Right lobe of liver (tissue), 6 donors: ENCODE measurements at places on chromosomes 13 and 19. TPM values are rescaled to one million over a fixed set of nuclear protein-coding genes. Genes with fewer than 3 reads are reported as not detected.

DNA sequence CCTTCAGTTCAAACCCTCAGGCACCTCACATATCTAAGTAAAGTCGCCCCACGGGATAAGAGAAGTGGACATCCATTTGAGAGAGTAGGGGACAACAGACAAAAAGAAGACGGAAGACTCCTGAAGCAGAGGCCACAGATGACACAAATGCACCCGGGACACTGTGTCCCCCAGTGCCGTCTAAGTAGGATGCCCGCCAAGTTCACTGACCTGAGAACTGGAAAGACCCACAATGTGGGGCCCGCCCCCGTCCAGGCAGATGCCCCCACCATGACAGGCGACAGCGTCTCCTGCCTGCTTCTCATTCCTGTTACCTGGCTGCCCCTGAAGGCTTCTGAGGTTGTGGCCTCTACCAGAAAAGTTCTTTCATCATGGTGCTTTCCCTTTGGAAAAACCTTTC lies 16.9 kb downstream of the ANKRD27 start:
- H3K4me1 ChIP-seq = no peaks in the 10 kb centered on the region
- no peak for DNase-seq
- no peaks in the 10 kb centered on the region for H3K27me3 ChIP-seq
- H3K27ac ChIP-seq = no peak overlapping the region

Gene SLC6A16
- total RNA-seq = 3.5 TPM

- H3K4me3 ChIP-seq = no peak overlapping the region
- H3K27ac ChIP-seq = no peak overlapping the region
- H3K4me1 ChIP-seq = no peaks in the 10 kb centered on the region
- H3K36me3 ChIP-seq = no peaks in the 10 kb centered on the region
- DNase-seq = no peak
- no peaks in the 10 kb centered on the region for H3K27me3 ChIP-seq
These were observed 38.0 kb downstream of the ITGBL1 start for GRCh38 chr13:101490406-101491015.

Gene DOCK9
- 16.5 TPM for total RNA-seq

DNA sequence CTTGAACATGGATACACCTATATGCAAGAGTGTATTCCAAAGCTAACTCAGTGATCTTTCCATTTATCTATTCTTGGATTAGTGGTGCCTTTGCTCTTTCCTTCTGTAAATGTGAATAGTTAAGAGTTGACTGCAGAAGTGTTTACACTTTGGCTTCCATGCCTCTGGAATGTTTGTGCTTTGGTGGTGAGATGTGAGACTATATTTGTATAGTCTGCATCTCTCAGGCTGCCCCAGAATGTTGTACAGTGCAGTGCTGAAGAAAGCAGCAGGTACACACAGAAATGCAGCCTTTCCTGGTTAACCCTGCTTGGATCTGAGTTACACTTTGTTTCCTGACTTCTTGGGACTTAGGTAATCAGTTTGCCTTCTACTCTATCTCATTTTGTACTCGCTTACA lies 90.2 kb downstream of the DNAJC15 start:
- no peaks in the 10 kb centered on the region for H3K36me3 ChIP-seq
- no peak overlapping the region for H3K4me3 ChIP-seq
- H3K27ac ChIP-seq = no peak overlapping the region
- DNase-seq = no peak
- H3K4me1 ChIP-seq = no peaks in the 10 kb centered on the region

- H3K27ac ChIP-seq = no peak overlapping the region
- H3K4me1 ChIP-seq = no peaks in the 10 kb centered on the region
These were observed 6.3 kb upstream of the RXFP2 start for GRCh38 chr13:31733066-31733465.

Gene ZNF729
- total RNA-seq = not detected

GRCh38 chr19:15426485-15427349 lies 7.9 kb upstream of the AKAP8L start:
- peaks cover 35% of the 10 kb centered on the region for H3K4me1 ChIP-seq
- H3K27me3 ChIP-seq = no peaks in the 10 kb centered on the region
- H3K27ac ChIP-seq = no peak overlapping the region
- H3K4me3 ChIP-seq = no peak overlapping the region
- DNase-seq = peak; percentile 68

DNA sequence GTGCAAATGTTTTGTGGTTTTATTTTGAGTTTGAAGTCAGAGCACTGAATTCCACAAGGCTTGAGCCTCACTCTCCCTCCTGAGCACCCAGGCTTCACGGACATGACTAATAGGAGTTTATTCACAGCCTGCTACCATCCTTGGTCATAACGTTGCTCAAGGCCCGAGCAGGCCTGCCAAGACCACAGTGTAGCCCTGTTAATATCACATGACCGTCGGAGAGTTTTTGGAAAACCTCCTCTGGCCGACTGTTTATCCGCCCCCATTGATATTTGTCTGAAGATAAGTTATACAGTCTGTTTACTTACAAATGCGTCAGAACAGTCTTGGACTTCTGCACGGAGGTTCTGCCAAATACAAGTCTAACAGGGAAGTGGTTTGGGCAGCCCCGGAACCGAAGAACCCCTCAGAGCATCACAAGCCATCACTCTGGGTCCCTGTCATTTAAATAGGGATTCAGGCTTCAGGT lies 89.9 kb downstream of the COL4A2 start:
- no peak overlapping the region for H3K4me3 ChIP-seq
- no peak for DNase-seq
- H3K27ac ChIP-seq = peak overlapping the region; percentile 33
- no peaks in the 10 kb centered on the region for H3K4me1 ChIP-seq

DNA sequence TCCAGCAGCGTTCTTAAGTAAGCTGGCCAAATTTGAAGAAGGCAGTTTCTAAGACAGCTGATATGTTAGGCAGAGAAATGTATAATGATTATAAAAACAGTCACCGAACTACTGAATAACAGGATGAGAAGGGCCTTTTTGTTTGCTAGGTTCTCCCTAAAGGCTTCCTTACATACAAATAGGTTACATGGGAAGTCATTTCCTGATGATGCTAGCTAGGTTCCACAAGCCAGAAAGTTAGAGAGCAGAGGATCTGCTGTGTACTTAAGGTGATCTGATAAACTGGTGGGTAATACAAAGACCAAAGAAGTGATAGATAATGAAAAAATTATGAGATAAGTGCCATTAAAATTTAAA lies 139.7 kb downstream of the VWA8 start:
- H3K27ac ChIP-seq = no peak overlapping the region
- no peak for DNase-seq
- peaks cover 3% of the 10 kb centered on the region for H3K36me3 ChIP-seq
- H3K4me3 ChIP-seq = no peak overlapping the region
- no peaks in the 10 kb centered on the region for H3K27me3 ChIP-seq

Gene GFY
- total RNA-seq = not detected

Gene ACTMAP
- total RNA-seq = 4.3 TPM

Gene FLT1
- 10.6 TPM for total RNA-seq

DNA sequence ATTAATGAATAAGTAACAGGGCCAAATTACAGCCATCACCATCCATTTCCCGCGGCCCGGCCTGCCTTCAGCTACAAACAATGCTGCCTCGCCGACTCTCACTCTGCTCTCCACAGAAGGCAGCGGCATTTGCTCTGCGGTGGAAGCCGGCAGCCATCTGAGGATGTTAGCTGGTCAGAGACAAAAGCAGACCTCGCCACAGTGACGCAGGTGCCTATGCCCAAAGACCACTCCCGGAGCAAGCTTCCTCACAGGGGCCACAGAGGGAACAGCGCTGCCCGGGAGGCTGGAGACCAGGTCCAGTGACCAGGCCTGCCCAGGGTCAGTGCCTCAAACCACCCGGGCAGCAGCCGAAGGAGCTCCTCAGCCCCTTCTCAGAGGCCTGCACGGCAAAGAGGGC lies 16.4 kb downstream of the PEPD start:
- H3K36me3 ChIP-seq = peaks cover 10% of the 10 kb centered on the region
- H3K27ac ChIP-seq = no peak overlapping the region
- DNase-seq = no peak
- H3K4me3 ChIP-seq = no peak overlapping the region
- H3K27me3 ChIP-seq = no peaks in the 10 kb centered on the region

GRCh38 chr13:91017031-91017668 lies 330.3 kb upstream of the MIR17HG start:
- H3K4me3 ChIP-seq = no peak overlapping the region
- H3K36me3 ChIP-seq = no peaks in the 10 kb centered on the region
- H3K27ac ChIP-seq = no peak overlapping the region
- H3K4me1 ChIP-seq = no peaks in the 10 kb centered on the region
- no peaks in the 10 kb centered on the region for H3K27me3 ChIP-seq
- peak; percentile 19 for DNase-seq

DNA sequence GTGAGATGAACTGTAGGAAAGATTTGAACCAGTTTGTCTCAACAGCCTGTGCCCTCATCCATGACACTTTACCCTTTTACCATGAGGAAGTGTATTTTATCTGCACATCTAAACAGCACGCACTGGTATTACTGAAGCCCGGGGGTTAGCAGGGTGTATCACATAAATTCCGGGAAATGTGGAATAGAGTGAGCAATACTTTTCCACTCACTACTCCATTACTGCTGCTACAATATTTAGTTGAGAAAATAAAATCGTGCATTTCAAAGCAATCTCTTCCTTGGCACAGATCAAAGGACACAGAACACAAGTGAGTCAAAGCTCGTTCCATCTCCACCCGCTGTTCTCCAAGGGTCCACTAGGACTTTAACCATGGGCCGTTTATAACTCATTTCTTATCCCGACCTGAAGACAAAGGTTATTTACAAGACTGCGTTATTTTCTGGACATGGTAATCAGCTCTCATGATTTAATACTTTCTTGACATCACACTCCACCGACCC lies 35.2 kb downstream of the STK24 start:
- H3K36me3 ChIP-seq = no peaks in the 10 kb centered on the region
- H3K4me3 ChIP-seq = no peak overlapping the region
- no peak overlapping the region for H3K27ac ChIP-seq
- H3K27me3 ChIP-seq = no peaks in the 10 kb centered on the region

GRCh38 chr13:77698201-77699058 lies 943 bp downstream of the SLAIN1 start:
- no peaks in the 10 kb centered on the region for H3K27me3 ChIP-seq
- DNase-seq = peak; percentile 58
- no peaks in the 10 kb centered on the region for H3K36me3 ChIP-seq
- H3K4me3 ChIP-seq = peak overlapping the region; percentile 74
- H3K27ac ChIP-seq = peak overlapping the region; percentile 30
- peaks cover 11% of the 10 kb centered on the region for H3K4me1 ChIP-seq

DNA sequence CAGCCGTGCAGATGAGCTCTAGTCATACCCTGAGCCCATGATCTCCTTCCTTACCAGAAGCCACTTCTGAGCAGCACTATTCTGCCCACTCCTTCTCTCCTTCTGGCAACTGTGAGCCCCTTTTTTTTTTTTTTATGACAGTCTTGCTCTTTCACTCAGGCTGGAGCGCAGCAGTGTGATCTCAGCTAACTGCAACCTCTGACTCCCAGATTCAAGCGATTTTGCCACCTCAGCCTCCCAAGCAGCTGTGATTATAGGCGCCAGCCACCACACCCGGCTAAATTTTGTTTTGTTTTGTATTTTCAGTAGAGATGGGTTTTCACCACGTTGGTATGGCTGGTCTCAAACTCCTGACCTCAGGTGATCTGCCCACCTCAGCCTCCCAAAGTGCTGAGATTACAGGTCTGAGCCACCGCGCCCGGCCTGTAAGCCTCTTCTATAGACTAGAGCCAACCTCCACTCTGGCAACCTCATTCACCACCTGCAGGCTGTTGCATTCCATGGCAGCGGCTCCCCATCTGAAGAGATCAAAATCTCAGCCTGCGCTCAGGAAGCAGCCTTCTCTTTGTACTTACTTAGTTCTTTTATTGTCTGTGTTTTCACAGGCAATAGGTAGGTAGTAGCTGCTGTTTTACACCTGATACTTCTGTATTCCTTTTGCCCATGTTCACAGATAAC lies 34.8 kb upstream of the NDFIP2 start:
- H3K4me1 ChIP-seq = no peaks in the 10 kb centered on the region
- H3K27me3 ChIP-seq = no peaks in the 10 kb centered on the region
- H3K36me3 ChIP-seq = no peaks in the 10 kb centered on the region

Gene TNFRSF19
- 0.06 TPM for total RNA-seq

DNA sequence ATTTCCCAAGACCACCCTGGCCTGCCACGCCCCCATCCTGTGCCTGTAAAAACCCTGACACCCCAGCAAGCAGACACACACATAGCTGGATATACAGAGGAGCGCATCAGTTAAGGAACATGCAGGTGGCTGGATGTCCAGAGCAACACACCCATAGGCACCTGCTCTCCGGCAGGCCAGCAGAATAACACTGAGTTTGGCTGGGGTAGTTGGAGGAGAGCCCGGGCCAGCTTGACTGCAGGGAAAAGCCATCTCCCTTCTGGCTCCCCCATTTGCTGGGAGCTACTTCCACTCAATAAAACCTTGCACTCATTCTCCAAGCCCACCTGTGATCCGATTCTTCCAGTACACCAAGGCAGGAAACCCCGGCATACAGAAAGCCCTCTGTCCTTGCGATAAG lies 8.9 kb downstream of the RASL11A start:
- no peak for DNase-seq
- H3K27ac ChIP-seq = no peak overlapping the region
- no peaks in the 10 kb centered on the region for H3K36me3 ChIP-seq

GRCh38 chr19:7534531-7535046 lies 928 bp upstream of the PNPLA6 start:
- peak overlapping the region; percentile 90 for H3K27ac ChIP-seq
- no peaks in the 10 kb centered on the region for H3K27me3 ChIP-seq
- H3K36me3 ChIP-seq = peaks cover 2% of the 10 kb centered on the region
- H3K4me1 ChIP-seq = no peaks in the 10 kb centered on the region
- DNase-seq = peak; percentile 59

- no peaks in the 10 kb centered on the region for H3K36me3 ChIP-seq
- DNase-seq = no peak
- no peaks in the 10 kb centered on the region for H3K27me3 ChIP-seq
- H3K4me3 ChIP-seq = no peak overlapping the region
These were observed 391.2 kb downstream of the KLF12 start for GRCh38 chr13:73742982-73743381.

GRCh38 chr13:39788102-39788501 lies 132.6 kb downstream of the COG6 start:
- no peaks in the 10 kb centered on the region for H3K27me3 ChIP-seq
- no peak overlapping the region for H3K27ac ChIP-seq
- DNase-seq = no peak
- no peaks in the 10 kb centered on the region for H3K36me3 ChIP-seq
- no peak overlapping the region for H3K4me3 ChIP-seq

Gene ABHD13
- 7.4 TPM for total RNA-seq

GRCh38 chr19:493391-494170 lies 2.7 kb upstream of the MADCAM1 start:
- H3K4me3 ChIP-seq = no peak overlapping the region
- no peaks in the 10 kb centered on the region for H3K27me3 ChIP-seq
- H3K4me1 ChIP-seq = no peaks in the 10 kb centered on the region
- no peak overlapping the region for H3K27ac ChIP-seq
- no peak for DNase-seq

Gene PLVAP
- total RNA-seq = 3.8 TPM

DNA sequence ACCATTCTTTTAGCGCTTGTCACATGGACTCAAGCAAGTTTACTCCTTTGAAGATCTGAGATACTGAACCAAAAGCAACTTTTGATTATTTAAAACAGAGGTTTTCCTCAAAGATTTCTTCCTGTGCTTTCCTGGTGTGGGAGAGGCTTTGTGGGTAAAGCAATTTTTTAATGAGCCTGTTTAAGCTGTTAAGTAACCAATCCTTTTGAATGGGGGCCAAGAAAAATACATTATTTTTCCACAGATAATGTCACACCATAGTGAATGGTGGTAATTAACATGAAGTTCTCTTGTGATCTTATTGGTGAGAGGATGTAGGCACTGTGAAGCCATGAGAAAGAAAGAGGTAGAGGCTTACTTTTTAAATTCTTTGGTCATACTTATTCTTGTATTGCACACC lies 55.8 kb upstream of the OBI1 start:
- H3K4me3 ChIP-seq = no peak overlapping the region
- DNase-seq = no peak
- no peaks in the 10 kb centered on the region for H3K27me3 ChIP-seq
